ENCODE measurements at places on chromosomes 3 and 15.

DNA sequence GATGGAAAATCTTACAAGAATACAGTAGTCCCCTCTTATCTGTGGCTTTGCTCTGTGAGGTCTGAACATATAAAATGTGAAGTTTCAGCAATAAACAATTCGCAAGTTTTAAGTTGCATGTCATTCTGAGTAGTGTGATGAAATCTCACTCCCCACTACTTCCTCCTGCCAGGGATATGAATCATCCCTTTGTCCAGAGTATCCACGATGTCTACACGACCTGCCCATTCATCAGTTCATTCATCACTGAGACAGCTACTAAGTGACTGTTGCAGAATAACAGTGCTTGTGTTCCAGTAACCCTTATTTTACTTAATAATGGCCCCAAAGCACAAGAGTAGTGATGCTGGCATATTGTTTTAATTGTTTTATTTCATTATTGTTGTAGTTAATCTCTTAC lies 489.2 kb upstream of the UBE2E2 start:
- DNase-seq = peak; percentile 86

DNA sequence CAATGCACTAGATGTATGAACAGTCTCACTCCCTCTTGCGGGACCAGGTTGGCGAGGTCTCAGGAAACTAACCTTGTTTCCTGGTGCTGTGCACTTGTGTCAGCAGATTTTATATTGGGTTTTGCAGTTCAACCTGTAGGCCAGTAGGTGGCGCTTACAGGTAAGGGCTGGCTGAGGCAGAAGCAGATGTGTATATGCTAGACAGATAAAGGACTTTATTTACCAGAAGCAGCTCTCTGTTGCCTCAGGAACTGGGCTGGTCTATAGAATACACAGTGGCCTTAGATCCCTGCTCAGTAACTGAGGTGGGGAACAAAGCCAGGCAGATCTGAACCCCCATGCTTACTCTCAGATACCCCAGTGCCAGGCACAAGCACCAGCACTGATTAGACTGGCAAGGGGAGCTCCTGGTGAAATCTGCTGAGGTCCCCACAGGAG lies 296.8 kb downstream of the DOCK3 start:
- DNase-seq = peak; percentile 9

DNA sequence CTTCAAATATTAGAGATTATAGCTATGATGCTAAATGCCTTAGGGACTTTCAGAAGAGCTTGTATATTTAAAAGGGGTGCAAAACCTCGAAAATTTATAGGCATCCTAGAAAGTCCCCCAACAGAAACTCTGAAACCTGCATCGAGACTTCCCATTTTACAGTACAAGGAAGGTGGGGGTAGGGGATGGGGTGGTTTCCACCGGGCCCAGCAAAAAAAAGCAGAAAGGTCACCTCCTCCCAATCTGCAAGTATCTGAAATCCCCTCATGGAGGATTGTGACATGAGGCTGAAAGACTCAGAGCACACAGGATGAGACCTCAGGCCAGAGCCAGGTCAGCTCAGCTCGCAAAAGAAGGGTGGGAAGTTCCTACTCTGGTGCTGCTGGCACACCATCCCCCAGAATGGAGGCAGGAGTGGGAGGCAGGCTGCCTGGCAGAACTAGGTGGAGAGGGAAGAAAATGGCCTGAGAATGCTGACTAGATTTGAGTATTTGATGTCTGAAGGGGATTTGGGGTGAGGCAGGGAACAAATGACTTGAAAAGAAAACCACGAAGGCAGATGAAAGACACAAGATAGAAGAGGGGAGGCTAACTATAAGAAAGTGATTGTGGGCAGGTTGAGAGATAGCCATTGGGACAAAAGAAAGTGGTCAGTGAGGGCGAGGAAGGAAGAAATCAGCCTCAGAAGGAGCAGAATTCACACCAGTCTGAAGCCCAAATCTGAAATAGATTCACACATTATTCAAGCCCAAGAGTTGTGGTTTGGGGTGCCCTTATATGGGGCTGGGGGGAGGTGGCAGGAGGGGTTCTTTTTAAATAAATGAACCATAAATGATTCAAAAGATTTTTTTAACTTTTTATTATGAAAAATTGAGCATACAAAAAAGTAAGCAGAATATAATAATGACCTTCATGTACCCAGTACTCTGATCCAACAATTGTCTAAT lies 22.5 kb upstream of the TSC22D2 start:
- DNase-seq = no peak

- no peak for DNase-seq
These were observed 63.1 kb downstream of the DAPK2 start for GRCh38 chr15:63983061-63983711.

DNA sequence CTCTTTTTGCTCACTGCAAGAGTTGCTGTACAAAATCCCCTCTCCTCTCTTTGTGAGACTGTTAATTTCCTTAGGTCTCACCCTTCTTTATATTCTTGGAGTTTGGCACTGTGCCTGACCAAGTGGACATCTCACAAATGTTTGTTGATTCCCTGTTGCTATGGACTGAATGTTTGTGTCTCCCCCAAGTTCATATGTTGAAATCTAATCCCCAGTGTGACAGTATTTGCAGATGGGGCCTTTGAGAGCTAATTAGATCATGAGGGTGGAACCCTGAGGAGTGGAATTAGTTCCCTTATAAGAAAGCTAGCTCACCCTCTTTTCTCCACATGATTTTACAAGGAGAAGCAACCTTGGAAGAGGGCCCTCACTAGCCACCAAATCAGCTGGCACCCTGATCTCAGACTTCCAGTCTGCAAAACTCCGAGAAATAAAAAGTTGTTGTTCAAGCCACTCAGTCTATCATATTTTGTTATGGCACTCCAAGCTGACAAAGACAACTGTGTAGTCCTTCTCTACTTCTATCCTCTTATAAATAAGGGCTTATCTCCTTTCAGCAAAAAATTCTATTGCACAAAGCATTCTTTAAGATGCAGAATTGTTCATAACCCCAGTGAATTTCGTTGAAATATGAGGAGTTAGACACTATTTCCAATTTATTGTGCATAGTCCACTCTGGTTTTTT lies 65.5 kb upstream of the NPHP3 start:
- no peak for DNase-seq

DNA sequence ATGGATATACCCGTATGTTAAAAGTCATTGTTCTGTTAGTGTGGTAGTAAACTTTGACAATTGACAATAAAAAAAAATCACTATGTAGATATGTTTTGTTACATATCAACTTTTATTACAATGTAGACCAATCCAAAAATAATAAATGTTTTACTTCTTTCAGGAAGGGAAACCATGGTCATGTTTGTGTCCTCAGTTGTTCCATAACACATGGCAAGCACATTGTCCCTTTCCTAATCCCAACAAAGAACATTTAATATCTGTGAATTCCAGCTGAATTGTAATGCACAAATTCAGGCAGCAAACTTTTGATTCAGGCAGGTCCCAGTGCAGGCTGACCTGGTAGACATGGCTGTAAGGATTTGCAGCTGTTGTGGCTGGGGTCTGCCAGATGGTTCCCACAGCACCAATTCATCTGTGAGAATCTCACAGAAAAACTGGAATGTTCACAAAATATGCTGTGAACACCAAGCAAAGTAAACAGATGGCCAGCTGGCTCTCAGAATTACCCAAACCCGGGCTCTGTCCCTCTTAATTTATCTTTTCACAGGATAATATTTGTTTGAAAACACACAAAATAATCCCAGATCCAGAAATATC lies 1.9 kb upstream of the SPG21 start:
- DNase-seq = no peak

DNA sequence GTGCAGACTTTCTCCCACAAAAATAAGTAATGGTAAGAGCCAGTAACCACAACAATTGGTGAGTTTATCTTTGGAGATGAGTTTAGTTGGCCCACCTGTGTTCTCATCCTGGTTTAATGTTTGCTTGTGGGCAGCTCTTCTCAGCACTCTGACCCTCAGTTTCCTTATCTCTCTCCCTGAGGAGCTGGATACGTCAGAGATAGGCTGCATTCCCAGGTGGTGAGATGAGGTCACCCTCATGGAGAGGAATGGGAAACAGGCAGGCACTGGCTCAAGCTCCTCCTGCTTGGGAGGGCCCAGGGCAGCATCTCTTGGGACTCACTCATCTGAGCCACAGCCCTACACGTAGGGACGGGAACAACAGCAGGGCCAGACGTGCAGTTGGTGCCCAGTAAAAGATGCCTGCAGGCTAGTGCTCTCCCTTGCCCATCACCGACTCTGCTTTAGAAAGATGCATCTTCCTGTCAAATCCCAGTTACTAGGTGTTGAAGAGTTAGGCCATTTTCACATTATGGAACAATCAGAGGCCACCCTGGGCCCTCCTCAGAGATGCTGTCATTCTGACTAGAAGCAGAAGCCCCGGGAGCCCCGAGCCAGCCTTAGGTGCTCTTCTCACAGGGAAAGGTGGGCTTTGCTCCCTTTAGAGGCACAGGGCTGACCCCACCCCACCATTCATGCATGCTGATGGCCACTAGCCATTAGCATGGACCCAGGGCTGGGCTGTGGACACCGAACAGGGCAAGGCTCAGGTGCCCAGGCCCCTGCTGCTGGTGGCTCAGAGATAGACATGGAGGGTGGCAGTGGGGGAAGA lies 59.7 kb downstream of the GRIP2 start:
- DNase-seq = peak; percentile 49

DNA sequence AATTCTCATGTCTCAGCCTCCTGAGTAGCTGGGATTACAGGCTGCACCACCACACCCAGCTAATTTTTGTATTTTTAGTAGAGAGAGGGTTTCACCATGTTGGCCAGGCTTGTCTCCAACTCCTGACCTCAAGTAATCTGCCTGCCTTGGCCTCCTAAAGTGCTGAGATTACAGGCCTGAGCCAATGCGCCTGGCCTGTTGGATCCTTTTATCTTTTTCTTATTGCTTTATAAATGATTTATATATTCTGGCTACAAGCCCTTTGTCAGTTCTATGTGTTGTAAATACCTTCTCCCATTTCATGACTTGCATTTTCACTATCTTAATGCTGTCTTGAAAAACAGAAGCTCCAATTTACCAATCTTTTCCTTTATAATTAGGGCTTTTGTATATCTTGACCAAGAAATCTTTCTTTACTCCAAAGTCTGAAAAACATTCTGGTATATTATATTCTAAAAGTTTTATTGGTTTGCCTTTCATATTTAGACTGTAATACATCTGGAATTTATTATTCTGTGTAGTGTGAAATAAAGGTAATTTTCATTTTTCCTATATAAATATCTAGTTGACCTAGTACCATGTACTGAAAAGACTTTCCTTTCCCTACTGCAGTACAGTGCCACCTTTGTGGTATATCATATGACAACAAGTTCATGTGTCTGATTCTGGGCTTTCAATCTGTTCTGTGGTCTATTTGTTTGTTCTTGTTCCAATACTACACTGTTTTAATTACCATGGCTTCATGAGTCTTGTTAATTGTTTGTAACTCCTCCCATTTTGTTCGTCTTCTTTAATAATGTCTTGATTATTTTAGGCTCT lies 52.9 kb upstream of the RNU6-1 start:
- no peak for DNase-seq

DNA sequence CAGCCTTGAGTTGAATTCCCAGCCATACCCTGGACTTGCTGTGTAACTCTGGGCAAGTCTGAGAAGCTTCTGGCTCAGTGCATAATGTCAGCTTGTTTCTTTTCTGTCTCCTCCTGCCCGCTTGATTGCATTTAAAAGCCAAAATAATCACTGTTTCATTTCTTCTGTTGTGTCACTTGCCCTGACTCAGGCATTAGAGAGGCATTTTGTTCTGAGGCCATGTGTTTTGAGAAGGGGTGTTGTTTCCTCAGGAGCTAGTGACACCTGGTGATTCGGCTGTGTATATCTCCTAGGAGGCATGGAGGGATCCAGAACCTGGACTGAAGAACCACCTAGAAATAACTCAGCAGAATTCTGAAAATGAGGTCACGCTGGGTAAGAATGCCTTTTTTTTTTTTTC lies 16.0 kb downstream of the WDR73 start:
- no peak for DNase-seq

DNA sequence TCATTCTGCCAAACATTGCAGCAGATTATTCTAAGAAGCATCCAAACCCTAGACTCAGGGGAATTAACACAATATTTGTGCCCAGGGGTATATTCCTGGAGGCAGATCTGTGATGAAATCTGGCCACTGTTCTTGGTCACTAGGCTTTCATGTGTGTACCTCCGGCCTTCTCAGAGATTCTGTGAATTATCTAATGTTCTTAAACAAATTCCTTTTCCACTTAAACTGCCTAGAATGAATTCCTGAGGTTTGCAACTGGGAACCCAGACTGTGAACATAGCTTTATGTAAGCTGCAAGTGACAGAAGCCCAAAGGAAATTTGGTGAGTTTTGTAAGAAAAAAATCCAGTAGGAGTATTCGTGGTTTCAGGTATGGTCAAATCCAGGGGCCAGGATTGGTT lies 20.7 kb upstream of the CTNNB1 start:
- DNase-seq = no peak

- DNase-seq = no peak
These were observed 86.5 kb downstream of the PRICKLE2 start for GRCh38 chr3:64138656-64139375.

- no peak for DNase-seq
These were observed 400.6 kb downstream of the ZBTB20 start for GRCh38 chr3:114746502-114746901.

Measured in kidney epithelial cell (primary cell).